A673 (cell line): ENCODE measurements at places on chromosomes 16 and 17.
A peak's percentile ranks its signal among the peaks of the same experiment; 100 is the strongest.

GRCh38 chr16:57538235-57538721, 1.9 kb upstream of the CCDC102A start:
- DNase-seq: no peak

DNA sequence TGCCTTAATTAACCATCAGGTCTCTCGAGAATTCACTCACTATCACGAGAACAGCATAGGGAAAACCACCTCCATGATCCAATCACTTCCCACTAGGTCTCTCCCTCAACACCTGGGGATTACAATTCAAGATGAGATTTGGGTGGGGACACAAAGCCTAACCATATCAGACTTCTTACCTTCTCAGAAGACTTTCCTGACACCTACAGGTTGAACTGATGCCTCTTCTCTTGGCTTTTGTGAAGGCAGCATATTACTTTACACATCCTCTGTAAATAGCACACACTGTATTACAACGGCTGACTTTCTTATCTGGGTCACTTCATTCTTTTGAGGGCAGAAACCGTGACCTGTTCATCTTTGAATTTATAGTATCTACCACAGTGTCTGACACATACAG, 23.6 kb downstream of the BMERB1 start:
- DNase-seq: no peak

DNA sequence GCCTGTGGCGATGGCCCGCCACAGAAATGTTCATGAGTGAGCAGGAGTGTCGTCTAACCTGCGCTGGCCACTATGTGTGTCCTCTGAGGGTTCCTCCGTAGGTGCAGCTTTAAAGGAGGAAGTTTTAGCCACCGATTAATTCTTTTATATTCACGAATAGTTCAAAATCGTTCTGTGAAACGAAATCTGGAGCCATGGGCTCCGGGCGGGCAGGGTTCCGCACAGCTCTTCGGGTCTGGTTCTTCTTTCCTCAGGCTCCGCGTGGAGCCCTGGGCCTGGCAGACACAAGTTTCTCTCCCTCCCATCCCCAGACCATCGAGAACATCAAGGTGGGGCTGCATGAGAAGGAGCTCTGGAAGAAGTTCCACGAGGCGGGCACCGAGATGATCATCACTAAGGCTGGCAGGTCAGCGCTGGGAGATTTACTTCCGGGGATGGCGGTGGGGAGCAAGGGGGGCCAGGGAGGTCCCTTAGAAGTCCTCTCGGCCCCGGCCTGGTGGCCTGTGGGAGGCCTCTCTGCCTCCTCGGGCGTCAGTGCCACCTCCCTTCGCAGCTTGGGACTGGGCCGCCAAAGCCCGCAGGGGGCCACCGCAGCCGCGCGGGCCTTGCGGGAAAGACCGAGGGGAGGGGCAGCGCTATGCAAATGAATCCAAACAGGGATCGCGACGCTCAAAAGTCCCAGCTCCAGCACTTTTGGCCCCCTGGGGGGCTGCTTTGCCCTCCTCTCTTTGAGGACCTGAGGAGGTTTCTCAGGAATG, 5.2 kb downstream of the TBX4 start:
- peak; percentile 16 for DNase-seq

GRCh38 chr17:78281249-78281845, 49.9 kb downstream of the TMEM235 start:
- no peak for DNase-seq

DNA sequence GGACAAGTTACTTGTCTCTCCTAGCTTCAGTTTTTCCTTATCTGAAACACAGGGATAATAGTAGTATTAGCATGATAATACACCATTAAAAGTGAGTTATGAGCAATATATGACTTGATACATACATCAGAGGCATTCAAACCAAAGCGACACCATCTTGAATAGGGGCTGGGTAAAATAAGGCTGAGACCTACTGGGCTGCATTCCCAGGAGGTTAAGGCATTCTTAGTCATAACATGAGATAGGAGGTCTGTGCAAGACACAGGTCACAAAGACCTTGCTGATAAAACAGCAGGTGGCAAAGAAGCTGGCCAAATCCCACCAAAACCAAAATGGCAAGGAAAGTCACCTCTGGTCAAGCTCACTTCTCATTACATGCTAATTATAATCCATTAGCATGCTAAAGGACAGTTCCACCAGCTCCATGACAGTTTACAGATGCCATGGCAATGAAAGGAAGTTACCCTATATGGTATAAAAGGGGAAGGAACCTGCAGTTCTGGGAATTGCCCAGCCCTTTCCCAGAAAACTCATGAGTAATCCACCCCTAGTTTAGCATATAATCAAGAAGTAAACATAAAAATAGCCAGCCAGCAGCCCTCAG, 37.2 kb upstream of the HS3ST3A1 start:
- DNase-seq: no peak

DNA sequence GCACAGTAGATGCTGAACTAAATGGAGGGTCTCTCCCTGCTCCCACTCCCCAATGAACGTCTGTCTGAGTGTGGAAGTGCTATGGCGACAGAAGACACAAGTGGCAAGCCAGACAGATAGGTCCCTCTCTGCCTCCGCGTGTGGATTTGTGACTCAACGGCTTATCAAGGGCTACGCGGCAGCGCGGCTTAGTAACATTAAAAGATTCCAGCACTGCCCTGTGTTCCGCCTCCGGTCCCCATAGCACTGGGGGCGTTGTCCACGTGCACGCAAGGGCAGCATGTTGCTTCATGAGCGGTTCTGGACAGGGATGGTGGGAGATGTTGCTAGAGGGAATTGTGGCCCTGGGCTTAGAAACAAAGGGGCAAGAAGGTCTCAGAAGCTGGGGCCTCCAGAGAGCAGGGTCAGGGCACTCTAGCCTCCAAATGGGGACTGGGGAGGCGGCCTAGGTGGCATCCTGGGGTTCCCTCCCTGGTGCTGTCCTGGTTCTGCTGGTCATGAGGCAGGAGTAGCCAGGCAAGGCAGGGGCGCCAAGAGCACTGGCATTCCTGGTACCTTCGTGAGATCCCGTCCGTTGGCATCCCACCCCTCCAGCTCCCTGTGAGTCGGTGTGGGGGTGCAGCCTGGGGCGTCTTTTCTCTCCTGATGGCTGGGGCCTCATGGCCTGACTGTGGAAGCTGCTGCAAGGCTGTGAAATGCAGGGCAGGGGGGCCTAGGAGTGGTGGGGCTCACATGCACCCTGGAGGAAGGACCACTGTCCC, 9.1 kb downstream of the CRHR1 start:
- no peak for DNase-seq

- DNase-seq: peak; percentile 76
These were observed 5.1 kb upstream of the RASL10B start for GRCh38 chr17:35726127-35726952.

DNA sequence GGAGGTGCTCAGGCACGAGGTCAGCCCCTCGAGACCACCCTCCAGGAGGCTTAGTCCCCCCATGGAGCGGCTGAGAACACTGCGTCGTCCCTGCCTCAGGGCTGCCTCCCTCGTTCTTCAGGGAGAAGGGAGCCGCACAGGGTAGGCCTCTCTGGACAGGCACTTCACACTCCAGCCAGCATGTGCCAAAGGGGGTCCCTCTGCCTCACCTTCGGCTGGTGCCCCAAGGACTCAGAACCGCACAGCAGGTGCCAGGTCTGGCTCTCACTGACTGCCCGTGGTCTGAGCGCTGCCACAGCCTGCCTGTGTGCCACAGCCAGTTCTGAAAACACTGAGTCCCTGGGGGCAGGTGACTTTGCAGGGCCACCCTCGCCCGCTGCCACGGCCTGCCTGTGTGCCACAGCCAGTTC, 7.1 kb downstream of the P2RX5 start:
- no peak for DNase-seq

DNA sequence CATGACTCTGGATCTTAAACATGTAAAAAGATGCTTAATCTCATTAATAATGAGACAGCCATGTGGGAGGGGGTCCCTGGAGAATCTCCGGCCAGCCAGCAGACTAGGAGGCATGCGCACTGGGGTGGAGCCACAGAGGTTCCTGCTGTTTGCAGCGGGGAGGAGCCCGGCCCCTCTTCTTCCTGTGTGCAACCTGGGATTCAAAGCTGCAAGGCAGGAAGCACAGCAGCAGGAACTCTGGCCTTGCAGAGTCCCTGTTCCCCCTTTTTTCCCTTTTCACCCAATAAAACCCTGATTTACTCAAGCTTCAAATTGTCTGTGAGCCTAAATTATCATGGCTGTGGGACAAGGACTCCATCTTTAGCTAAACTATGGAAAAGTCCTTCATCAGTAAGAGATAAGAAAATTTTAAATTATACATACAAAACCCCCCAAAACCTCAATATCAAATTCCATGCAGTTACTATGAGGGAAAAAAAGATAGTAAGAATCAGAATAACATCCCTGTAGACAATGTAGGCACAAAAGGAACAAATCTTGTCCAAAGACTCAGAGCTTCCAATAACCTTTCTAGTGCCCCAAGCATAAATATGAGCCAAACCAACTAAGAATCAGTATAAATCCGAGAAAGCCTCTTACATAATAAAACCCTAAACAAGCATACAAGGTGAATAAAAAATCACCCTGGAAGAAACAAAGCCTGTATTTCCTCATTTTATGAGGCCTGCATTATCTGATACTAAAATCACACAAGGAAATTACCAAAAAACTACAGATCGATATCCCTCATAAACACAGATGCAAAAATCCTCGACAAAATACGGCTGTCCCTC, 12.1 kb downstream of the CFDP1 start:
- DNase-seq: peak; percentile 97

DNA sequence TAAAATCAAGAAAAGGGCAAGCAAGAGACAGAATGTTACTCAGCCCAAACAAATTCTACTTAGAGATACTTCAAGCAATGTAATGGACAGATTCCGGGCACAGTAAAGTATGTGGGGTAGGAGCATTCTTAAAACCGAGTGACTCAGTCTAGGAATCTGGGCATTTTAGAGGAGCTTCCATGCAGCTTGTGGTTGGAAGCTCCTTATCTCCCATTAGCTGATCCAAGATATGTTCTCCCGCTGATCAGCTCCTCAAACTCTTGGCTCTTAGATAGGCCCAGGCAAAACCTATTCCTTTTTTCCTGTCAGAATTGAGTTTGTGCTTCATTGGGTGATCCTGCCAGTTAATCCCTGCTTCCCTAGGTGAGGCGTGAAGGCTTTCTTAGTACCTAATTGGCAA, 303.3 kb downstream of the CEP112 start:
- DNase-seq: no peak

DNA sequence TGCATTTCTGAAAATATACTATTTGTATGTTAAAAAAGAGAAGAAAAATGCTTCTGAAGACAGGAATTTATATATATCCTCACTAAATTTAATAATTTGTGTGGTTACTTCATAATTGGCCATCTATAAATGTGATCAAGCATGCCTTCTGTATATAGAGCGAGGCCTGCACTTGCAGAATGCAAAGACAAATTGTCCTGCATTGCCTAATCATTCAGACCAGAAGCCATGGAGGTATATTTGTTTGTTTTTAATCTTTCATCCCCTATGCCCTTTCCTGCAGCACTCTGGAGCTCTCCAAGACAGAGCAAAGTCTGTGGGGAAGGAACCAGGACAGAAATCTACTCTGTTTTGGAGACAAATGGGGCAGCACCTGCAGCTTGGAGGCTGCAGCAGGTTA, 23.8 kb upstream of the DDX52 start:
- no peak for DNase-seq

- no peak for DNase-seq
These were observed 22.0 kb downstream of the SP2 start for GRCh38 chr17:47918006-47918405.

DNA sequence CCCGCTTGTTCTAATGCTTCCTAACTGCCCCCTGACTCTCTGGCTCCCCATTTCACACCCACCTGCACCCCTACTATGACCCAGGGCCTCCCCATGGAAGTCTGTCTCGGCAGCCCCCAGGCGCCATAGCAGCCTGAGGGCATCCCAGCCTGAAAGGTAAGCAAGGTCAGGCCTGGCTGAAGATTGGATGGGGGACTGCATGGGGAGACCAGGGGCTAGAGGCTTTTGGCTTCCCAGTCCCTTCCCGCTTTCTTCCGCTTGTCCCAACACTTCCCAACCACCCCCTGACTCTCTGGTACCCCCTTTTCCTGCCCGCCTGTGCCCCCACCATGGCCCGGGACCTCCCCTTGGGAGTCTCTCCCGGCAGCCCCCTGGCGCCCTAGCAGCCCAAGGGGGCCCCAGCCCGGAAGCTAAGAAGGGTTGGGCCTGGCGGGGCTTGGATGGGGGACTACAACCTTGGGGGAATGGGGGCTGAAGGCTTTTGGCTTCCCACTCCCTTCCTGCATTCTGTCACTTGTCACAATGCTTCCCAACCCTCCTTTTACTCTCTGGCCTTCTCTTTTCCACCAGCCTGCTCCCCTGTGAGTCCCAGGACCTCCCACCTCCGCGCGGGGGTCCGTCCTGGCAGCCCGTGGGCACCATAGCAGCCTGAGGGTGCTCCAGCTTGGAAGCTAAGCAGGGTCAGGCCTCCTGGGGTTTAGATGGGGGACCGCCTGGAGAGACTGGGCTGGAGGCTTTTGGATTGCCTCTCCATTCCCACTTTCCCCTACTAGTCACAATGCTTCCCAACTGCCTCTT, 2288.4 kb downstream of the TP53TG3F start:
- no peak for DNase-seq

GRCh38 chr17:68870976-68871375, 84.2 kb downstream of the ABCA8 start:
- no peak for DNase-seq

GRCh38 chr17:35315283-35315682, 58.1 kb downstream of the SLFN11 start:
- DNase-seq: peak; percentile 40

- no peak for DNase-seq
These were observed 910.5 kb downstream of the CDH11 start for GRCh38 chr16:64211331-64211730.

DNA sequence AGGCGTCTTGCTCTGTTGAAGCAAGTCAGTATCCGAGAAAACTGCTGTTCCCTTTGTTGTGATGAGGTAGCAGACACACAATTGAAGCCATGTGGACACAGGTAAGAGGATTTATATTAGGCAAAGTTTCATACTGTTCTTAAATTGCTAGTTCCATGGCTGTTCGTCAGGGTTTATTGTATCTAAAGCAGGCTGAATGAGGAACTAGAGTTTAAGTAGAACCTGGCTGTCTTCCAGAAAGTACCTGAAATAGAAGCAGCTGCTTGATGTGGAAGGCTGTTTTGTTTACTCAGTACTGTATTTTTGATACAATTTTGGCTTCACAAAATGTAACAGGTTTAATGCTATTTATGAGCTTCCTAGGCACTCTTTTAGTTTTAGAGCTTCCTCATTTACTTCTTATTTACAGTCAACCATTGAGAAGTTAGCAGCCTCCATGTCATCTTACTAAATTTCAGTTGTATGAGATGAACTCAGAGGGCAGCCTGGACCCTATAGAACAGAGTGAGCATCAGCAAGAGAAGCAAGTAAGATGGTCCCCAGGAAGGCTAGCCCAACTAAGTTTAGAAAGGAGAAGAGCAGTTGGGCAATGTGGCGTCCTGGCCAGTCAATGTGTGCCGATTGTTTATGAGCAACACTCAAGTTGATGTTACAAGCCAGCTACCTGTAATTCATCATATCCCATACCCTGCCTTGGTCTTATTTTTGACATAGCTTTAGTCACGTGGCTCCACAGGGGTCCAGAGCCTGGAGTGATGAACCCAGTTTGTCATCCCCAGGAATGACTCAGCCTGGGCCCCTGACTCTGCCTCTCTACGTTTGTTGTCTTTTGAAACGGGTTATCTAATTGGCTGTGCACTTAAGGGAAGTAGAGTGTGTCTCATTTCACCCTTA, 9.7 kb upstream of the ARL2BP start:
- DNase-seq: peak; percentile 80

GRCh38 chr17:38751808-38752307, 683 bp upstream of the PSMB3 start:
- peak; percentile 78 for DNase-seq

- peak; percentile 14 for DNase-seq
These were observed 215.4 kb downstream of the SOX9 start for GRCh38 chr17:72336026-72336803.
